Tibial nerve (tissue), 4 donors: ENCODE measurements at places on chromosomes 5 and 9.
A peak's percentile ranks its signal among the peaks of the same experiment; 100 is the strongest.

DNA sequence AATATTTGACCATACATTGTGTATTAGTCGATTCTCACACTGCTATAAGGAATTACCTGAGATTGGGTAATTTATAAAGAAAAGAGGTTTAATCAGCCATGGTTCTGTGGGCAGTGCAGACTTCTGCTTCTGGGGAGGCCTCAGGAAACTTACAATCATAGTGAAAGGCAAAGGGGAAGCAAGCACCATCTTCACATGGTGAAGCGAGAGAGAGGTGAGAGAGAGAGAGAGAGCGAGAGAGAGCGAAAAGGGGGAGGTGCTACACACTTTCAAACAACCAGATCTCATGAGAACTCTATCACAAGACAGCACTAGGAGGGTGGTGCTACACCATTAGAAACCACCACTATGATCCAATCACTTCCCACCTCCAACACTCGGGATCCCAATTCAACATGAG is 4.1 kb upstream of the GRAMD2B start:
- DNase-seq: no peak

- DNase-seq: no peak
Observed at GRCh38 chr9:97510797-97511654, 9.6 kb downstream of the TMOD1 start.

GRCh38 chr5:178778919-178779318 is 48.5 kb upstream of the ZNF354A start:
- no peak for DNase-seq

DNA sequence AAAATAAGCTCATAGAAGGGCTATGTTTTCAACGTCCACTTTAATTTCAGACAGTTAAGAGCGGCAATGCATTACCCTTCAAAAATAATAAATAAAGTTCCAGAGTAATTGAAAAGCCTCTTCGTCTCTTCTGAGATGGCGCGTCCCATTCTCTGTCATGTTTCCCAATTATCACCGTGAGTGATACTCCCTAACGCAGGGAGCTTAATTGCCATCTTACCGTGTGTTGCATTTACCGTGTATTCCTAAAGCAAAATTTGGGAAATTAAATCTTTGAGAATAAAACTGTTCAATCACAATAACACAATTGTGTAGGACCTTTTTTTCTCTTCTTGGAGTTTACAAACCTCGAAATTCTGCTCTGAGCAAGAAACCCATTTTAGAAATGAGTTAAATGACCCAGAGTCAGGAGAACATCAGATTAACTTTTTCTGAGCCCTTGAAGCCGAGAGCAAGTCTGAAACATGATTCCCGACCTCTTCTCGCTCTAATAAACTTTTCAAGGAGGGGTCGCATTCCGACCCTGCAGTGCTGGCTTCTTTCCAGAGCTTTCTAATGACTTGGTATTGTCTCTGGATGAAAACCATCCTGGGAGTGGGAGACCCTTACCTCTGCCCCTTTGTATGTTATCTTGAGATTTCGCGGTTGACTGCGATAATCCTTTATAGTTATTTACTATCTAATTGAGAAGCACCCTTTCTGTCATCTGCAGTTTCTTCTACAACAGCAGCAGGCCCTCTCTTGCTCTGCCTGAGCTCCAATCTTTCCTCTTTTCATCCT is 251.5 kb downstream of the FSTL4 start:
- DNase-seq: no peak

GRCh38 chr9:121009650-121010049 is 40.4 kb downstream of the C5 start:
- DNase-seq: no peak

- no peak for DNase-seq
Observed at GRCh38 chr5:169091396-169091980, 209.5 kb downstream of the SLIT3 start.

DNA sequence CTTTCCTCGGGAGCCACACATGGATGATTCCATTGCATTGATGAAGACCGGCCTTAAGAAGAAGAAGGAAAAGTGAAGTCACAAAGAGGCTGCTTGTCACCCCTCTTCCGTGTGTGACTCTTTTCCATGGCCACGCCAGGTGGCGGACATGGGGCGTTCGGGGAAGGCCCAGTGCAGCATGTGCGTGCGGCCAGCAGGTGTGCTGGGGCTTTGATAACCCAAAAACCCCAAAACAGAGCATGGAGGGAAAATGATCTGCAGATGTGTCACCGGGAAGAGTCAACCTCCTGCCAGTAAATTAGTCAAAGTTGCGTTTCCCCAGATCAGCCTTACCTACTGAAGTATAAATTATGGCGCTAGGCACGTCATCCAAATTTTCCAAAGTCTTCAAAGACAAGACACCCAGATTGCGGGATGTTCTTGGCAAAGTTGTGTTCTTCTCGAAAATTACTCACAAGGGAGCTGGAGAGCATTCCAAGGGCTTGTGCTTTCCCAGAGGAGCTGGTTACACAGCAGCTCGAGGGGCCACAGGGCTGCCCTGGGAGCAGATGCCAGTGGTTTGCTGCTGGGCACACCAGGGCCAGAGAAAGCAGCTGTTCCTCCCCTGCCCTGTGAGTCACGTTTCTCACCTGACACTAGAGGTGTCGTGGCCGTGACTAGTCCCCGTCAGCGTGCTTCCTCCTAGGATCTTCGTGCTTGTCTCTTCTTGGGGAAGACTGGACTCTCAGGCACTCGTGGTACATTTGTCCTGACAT is 53.9 kb downstream of the IRX2 start:
- DNase-seq: no peak

DNA sequence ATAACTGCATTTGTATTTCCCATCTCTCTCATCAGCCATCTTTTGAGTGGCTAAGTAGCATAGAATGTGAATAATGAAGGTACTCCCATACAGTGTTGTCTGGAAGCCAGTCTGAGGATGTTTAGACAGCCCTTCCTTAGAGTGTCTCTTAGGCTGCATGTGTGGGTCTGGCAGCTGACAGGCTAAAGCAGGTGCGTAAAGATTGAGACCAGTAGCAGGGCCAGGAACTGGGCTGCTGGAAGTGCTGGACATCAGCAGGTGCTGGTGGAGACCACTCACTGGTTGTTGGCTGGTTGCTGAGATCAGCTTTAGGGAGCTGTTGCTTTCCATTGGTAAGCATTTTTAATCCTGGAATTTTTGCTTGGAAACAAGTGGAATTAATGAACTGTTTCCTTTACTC is 197.5 kb downstream of the PCSK5 start:
- no peak for DNase-seq

DNA sequence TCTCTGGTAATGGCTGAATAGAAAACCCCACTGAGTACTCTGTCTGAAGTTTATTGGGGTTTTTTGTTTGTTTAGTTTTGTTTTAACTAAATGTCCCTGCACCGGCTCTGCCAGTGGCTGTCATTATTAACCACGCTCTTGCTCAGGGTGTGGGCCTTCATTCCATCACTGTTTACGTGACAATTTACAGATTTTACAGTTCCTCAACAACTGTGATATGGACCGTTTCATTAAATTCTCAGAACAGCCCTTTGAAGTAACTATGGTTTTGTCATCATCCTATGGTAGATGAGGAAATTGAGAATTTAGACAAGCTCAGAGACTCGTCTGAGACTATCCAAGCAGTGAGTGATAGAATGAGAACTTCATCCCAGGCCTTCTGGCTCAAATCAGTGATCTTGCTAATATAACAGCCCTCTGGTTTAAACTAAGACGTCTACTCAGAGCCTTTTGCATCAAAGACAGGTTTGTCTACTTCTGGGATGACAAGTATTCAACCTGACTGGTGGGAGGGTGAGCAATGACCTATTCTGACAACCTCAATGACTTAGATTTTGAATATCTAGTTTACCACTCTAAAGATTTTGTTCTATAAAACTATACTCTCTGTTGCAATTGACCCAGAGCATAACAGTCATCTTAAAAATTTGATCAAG is 77.3 kb upstream of the MAP3K1 start:
- DNase-seq: no peak

DNA sequence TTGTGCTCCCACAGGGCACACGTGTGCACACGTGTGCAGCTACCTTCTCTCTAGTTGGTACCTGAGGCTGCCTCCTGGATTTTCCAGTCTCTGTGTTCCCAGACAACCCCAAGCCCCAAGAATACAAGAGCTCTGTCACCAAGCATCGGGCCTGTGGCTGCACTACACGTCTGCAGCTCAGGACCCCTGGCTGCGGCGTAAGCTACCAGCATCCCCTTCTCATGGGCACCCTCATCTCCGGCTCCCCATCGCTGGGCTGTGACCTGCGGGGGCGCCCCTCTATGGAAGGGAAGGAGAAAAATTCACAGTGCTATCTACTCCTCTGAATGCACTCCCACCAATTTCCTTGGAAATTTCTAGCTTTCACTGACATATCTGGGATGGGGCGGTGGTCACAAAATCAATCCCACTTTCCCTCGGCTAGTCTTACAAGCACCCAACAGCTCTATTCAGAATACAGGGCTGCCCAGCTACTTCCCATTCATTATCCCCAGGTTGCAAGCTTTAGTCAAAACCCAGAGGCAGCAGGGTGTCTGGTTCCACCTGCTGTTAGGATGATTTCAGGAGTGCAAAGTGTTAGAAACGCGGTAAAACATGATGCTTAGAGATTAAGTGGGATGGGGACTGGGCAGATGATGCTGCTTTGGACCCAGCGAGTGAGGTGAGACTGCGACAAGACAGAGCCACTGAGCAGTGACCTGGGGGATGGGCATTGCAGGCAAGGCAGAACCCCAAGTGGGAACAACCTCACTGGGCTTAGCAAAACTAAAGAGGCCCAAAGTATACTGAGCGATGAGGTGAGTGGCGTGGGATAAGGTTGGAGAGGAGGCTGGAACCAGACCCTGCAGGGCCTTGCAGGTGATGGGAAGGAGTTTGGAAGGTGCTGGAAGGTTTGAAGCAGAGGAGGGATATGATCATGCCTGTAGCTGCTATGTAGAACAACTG is 121.7 kb downstream of the KCNIP1 start:
- DNase-seq: no peak

- DNase-seq: no peak
Observed at GRCh38 chr5:180291234-180291940, 496 bp downstream of the MAPK9 start.

DNA sequence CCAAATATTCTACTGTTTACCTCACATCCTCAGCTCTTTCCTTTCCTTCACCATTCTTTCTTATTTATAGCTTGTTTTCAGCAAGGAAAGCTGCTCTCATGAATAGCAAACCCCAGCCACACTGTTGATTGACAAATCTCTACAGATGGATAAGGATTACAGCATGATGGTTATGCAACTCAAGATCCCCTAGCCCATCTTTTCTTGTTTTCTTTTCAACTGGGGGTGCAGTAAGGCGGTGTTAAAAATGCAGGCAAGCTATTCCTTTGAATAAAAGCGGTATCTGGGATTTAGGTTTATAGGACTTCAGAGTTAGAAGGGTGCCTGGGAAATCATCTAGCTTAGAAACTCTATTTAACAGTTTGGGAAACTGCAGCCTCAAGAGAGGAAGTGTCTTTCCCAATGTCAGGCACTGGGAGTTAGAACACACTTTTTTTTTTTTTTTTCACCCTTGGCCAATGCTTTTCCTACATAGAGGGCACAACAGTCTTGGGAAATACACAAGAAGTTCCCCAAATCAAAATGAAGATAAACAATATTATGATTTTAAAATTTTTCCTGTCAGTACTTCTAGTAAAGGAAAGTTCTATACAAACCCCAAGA is 2.6 kb downstream of the SPARC start:
- no peak for DNase-seq

GRCh38 chr5:39257554-39257953 is 38.2 kb upstream of the FYB1 start:
- no peak for DNase-seq

GRCh38 chr9:127161081-127161624 is 38.7 kb upstream of the ANGPTL2 start:
- no peak for DNase-seq

DNA sequence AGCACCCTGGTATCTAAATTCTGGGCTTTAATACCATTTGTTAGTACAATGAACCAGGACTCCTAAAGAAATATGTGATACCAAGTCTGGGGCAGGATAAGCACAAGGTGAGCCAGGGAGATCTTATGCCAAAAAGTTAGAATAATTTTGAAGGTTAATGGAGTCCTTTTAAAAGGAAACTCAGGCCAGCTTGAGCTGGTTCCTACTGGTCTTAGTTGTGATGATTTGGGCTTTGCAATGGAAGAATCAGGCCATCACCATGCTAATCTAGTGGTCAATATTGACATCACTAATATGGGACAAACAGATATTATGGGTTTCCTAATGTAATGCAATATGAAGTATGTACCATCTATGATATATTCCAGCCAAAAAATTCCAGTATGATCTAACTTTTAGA is 7.5 kb upstream of the SPATA9 start:
- no peak for DNase-seq

- no peak for DNase-seq
Observed at GRCh38 chr5:80933036-80933435, 27.1 kb upstream of the RASGRF2 start.

- peak; percentile 88 for DNase-seq
Observed at GRCh38 chr9:35882263-35882848, 12.2 kb upstream of the OR13J1 start.

DNA sequence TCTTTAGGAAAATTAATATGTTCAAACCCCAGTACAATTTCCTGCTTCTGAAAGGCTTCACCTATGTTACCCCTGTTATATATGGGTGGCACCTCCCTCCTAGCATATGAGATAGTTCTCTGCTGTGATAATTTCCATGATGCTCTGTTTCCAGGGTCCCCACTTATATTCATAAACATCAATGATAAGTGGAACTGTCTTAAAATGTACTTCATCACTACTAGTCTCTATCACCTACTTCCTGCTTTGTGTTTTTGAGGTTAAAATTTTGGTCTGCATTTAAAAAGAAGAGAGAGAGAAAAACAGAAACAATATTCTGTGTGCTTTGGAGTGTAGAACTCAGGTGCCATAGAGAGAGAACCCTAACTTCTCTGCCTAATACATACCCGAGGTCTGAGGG is 234.7 kb downstream of the HTR1A start:
- no peak for DNase-seq

GRCh38 chr5:150227036-150227435 is 37.2 kb downstream of the SLC6A7 start:
- DNase-seq: no peak

DNA sequence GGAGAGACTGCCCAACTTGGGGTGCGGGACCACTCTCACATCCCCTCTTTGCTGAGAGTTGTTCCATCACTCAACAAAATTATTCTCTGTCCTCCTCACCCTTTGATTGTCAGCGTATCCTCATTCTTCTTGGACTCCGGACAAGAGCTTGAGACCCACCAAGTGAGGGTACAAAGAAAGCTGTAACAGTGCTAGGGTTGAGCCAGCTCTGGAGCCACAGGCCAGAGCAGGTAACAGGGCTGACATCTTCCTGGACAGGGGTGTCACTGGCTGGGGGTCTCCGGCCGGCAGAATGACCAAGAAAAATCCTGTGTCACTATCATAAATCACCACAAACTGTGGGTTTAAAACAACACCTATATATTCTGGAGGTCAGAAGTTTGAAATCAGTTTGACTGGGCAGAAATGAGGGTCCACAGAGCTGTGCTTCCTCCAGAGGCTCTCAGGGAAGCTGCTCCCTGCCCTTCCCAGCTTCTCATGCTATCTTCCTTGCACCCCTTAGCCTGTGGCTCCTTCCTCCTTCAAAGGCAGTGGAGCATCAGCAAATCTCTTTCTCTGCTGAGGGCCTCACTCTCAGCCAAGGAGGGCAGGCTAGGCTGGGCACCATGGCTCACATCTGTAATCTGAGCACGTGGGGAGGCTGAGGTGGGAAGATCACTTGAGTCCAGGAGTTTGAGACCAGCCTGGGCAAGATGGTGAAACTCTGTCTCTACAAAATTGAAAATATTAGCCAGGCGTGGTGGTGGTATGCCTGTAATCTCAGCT is 4.1 kb upstream of the BBLN start:
- DNase-seq: no peak

GRCh38 chr5:140220032-140220697 is 45.2 kb downstream of the CYSTM1 start:
- DNase-seq: no peak
